ENCODE measurements at places on chromosomes 7 and 10.

GRCh38 chr10:843703-844102 is 87.8 kb downstream of the LARP4B start:
- no peak for DNase-seq

DNA sequence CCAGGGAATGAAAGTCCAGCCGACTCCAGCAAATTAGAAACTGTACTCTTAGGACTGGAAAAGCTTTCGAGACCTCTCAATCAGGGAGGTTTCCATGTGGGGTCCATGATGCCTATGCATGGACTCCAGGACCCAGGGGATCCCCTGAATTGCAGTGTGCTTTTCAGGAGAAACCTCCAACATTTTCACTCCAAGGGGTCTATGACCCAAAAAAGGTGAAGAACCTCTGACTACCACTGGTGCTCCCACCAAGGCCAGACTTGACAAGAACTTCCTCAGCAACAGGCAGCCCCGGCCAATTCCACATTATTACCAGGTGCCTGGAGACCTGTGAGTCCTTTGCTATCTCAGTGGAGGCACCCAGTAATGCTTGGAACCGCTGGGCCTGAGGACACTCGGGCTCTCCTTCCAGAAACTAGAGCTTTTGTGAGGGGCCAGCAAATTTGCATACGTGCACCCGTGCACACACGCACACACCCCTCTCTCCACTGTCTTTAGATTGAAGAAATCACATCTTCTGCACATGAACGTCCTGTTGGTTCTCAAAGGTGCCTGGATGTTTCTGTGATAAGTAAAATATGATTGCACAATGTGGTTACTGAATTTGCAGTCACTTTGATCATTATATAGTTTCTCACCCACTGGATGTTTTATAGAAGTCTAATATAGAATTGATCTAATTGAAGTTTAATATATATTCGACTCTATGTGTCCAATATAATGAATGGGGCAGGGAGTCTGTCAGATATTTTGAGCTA is 54.7 kb downstream of the SYPL1 start:
- no peak for DNase-seq

- DNase-seq = no peak
These were observed 314.4 kb upstream of the NPSR1 start for GRCh38 chr7:34343667-34344066.

DNA sequence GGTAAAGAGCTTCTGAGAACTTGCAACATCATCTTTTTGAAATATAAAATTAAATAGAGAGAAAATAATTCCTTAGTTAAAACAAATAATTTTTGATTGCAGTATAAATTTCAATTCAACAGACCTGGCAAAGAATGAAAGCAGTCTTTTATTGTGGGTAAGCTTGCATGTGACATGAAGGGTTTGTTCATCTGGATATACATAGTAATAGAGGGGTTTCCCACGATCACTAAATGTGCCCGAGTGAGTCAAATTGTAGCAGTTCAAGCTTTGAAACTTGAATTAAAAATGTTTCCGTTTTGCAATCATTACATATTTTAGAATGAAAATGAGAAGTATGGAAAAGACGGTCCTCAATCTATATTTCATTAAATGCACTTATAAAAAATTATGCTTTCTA is 658.4 kb upstream of the MBL2 start:
- DNase-seq = no peak

- no peak for DNase-seq
These were observed 308.3 kb downstream of the PARD3 start for GRCh38 chr10:34506786-34507185.

- no peak for DNase-seq
These were observed 95.3 kb downstream of the WDR11 start for GRCh38 chr10:120946497-120946896.

DNA sequence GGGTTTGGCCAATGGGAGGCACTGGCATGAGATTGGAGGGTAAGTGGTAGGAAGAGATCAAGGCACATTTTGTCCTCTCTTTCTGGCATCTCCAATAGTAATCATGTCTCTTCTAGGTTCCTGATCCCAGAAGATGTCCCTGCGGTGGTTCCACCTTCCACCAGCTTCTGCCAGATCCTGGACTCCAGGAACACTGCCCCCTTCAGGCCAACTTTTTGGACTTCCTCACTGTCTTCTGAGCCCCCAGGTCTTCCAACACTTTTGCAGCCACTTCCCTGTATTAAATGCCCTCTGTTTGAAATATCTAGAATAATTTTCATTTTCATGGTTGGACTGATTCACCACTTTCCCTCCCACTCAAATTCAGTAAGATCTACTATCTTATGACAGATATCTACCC is 60.9 kb downstream of the BAMBI start:
- DNase-seq = no peak

GRCh38 chr7:33190688-33191304 is 61.4 kb downstream of the BBS9 start:
- no peak for DNase-seq

DNA sequence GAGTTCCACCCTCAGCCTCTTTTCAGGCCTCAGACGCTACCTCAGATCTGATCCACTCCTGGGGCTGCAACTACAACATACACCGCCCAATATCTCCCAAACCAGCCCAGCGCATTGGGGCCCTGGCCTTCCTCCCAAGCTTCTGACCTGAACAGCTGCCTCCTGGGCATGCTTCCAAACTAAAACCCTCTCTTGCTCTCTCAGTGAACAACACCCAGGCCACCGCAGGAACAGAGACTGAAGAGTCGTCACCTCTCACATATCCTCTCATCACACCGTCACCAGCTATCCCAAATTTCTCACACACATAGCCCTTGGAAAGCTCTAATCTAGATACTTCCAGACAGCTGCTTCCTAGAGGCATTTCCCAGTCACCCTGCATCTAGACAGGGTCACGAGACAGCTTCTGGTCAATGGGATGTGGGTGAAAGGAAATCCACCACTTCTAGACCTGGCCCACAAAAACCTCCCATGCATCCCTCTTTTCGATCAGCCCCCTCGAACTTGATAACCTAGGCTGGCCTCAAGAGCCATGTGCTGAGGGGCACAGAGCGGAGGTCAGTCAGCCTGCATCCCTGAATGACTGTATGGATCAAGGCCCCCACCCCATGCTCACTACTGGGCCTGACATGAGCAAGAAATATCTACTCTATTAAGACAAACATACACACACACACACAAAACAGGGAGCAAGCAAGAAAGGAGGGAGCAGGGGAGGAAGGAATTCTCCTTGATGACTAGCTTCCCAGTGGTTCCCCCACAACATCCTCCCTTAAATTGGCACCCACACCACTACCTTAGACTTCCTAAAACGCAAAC is 1.8 kb downstream of the PARP12 start:
- DNase-seq = no peak

DNA sequence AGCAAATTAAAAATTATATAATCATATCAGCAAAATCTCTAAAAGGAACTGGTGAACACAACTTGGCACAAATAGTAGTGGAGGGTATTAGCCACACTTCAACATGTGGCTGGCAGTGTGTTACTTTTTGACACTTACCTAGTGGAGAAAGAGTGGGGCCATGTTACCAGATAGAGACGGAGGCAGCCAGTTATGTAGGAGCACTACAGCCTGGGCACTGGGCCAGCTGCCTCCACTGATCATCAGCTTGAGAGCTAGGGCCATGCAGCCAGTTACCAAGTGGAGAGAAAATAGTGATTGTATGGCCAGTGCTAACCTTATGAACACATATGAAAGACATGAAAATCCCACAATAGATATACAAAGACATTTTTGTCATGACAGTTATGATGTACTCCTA is 243.1 kb downstream of the CTNNA3 start:
- no peak for DNase-seq

DNA sequence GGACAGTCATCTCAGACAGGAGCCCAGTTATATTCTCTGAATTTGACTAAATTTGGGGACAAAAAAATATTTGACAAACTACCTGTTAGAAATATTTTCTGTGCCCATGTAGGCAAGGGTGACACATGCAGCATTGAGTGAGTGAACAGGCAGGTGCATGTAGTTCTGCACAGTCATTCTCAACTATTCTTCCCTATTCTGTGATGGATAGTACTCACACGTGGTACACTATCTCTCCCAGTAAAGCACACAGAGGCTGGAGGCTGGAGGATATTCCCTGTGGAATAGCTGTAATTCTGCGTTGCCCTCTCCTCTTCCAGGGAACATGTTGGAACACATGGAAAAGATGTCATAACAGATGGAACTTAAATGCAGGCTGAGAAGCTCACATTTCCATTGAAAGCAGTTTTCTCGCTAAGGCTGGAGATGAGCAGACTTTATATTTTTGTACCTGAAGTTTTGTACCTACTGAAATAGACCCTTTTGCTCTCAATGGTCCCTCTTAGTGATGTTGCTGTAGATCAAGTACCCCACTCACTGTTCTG is 75.0 kb downstream of the GPR141 start:
- DNase-seq = no peak

DNA sequence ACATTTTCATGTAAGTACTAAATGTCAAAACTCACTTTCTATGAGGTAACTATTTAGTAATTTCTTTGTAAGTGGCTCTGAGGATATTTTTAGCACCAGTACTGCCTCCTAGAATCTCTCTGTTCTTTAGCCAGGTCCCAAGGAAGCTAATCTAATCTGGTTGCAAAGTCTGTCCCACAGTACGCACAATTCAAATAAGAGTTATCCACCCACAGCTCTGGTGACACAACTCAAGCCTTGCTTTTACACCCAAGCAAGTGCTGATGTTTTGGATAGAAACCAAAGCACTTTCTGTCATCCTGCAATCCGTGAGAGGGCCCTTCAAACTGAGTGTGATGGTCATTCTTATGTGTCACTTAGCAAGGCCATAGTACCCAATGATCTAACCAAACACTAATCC is 14.5 kb downstream of the GIMAP5 start:
- DNase-seq = no peak
